Fibroblast of skin of left biceps (primary cell): ENCODE measurements at places on chromosomes 16 and 17.
A peak's percentile ranks its signal among the peaks of the same experiment; 100 is the strongest.

GRCh38 chr16:87575027-87575804 lies 27.1 kb upstream of the JPH3 start:
- no peak for DNase-seq

- no peak for DNase-seq
Observed at GRCh38 chr16:3317315-3317999, 12.2 kb downstream of the ZNF75A start.

DNA sequence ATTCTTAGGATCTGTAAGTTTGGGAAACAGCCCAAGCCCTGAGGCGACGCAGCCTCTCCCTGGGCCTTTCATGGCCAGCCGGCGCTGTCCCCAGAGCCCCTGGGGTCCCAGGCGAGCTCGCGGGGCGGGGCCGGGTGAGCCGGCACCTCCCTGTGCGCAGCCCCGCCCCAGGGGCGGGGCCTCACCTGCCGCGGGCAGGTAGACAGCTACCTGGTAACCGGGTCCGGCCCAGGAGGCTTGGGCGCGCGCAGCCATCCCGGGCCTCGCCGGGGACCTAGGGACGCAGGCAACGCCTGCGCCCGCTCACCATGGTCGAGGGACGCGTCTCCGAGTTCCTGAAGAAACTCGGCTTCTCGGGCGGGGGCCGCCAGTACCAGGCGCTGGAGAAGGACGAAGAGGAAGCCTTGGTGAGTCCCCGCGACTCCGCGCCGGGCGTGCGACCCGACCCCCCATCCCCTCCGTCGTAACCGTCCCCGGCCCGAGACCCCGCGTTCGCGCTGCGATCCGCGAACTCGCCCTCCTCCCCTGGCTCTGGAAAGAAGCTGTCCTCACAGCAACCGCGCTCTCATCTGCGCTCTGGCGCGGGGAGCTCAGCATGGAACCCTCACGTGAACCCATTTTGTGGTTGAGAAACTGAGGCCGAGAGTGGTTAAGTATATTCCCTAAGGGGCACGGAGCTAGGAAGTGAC lies at the start of gene ATP2C2:
Gene ATP2C2 (plus strand): TSS at position 231 of the 689 bp plus-strand sequence. CDS start 78 bp downstream, at position 309.
- DNase-seq: no peak

GRCh38 chr16:27579087-27579980 lies 29.4 kb downstream of the KATNIP start:
- peak; percentile 12 for DNase-seq

DNA sequence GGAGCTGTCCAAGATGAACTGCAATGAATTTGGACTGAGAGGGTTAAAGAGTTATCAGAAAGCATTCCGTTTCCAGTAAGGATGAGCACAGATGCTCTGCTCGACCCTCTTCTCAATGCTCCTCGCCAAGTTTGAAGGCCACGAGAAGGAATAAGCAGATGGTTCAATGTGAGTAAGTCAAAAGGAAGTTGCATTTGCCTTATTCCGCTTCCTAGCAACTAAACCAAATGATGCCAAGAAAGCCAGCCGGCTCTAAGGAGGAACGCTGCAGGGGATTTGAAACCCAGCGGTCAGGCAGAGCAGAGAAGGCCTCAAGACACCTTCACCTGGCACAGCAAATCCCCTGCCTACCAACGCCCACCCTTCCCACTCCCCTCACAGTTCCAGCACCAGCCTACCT lies 52.1 kb upstream of the CNEP1R1 start:
- no peak for DNase-seq

- DNase-seq: no peak
Observed at GRCh38 chr16:72995151-72995881, 52.6 kb downstream of the ZFHX3 start.

DNA sequence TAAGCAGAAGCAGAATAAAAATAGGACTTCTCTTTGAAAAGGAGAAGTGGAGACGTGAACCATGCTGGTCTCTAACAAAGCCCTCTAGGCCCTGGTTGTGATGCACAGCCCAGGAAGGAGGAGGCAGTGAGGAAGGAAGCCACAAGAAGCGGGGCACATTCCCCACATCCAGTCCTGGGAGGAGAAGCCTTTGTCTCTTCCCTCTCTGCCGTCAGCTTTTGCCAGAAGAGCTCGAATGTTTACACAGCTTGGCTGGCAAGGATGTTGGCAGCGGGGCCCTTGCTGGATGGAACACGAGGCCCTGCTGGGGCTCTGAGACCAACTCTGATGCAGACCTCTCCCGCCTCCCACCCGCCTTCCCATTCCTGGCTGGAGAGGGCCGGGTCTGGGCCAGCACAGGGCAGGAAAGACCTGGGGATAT lies 91.3 kb downstream of the MAF start:
- DNase-seq: no peak

- DNase-seq: no peak
Observed at GRCh38 chr17:82053556-82054263, 2.0 kb downstream of the GPS1 start.

DNA sequence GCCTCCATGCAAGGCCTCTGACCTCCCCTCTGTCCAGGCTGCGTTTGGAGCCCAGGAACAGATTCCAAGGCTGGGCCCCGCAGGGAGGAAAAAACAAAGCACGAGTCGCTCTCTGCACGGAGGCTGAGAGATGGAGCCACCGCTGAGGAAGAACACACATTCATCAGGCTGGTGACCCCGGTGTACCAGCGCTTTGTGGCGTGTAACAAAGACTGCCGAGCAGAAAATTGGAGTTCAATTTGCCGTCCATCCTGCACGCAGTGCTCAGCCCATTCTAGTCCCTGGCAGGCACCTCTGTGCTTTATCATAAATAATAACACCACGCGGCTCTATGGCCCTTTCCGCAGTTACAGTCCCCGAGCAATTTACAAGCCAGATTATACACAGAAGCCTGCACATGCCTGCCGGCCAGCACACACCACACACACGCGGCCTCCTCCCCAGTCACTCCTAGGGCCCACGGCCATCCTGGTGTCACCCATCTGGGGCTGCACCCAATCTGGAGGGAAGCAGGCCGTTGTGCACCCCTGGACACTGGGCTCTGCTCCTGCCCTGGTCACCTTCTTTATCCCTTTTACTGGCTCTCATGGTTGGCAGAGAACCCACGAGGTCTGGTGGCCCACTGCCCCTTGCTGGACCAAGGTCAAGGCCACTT lies 124.4 kb downstream of the SDK2 start:
- no peak for DNase-seq

DNA sequence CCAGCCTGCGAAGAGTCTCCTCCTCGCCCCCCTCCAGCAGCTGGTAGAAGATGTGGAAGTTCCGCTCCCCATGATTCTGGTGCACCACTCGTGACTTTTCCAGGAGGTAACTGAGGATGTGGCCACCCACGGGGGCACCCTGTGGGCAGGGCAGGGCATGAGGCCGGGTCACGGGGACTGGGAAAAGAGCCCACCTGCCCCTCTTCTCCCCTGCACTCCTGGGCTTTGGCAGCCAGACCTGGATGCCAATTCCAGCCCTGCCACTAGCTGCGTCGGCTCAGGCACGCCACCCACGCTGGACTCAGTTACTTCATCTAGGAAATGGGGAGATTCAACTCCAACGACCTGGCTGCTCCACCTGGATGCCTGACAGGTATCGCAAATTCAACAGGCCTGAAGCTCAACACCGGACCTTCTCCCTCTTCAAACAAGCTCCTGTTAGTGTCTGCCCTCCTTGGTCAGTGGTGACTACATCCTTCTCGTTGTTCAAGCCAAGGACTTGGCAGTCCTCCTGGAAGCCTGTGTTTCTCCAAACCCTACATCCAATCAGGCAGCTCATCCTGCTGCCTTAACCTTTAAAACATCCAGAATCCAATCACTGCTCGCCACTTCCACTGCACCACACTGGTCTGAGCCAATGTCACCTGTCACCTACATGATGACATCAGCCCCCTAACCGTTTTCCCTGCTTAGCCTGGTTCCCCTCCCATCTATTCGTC lies 11.6 kb downstream of the MYO1C start:
- DNase-seq: no peak

DNA sequence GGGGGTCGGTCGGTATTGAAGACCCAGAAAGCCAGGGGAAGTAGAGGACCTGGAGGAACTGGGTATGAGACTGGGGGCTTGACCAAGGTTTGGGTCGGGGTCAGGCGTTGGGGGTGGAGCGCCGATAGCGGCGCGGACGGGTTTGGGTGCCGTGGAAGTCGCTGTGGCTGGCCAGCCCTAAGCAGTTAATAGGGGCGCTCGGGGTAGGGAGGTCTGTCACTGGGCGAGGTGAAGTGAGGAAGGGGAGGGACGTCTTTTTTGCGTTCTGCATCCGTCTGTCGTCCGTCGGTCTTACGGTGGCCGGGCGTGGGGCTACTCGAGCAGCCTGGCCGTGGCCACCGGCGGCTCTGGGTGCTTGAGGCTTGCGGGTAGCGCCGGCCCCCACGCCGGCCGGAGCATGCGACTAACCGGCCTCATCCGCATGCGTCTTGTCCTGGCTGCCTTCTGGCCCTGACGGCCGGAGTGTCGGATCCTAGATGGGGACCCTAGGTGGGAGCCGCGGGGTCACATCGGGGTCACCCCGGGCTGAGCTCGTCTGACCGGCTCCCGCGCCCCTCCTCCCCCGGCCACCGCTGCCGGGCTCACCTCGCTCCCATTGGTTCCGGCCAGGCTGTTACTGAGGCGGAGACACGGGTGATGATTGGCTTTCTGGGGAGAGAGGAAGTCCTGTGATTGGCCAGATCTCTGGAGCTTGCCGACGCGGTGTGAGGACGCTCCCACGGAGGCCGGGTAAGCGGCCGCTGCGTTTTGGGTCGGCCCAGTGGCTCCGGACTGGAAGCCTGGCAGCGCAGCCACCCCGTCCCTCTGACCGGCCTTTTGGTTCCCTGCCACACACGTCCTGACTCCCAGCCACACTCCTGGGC lies 10.3 kb upstream of the TMEM88 start:
- peak; percentile 74 for DNase-seq

DNA sequence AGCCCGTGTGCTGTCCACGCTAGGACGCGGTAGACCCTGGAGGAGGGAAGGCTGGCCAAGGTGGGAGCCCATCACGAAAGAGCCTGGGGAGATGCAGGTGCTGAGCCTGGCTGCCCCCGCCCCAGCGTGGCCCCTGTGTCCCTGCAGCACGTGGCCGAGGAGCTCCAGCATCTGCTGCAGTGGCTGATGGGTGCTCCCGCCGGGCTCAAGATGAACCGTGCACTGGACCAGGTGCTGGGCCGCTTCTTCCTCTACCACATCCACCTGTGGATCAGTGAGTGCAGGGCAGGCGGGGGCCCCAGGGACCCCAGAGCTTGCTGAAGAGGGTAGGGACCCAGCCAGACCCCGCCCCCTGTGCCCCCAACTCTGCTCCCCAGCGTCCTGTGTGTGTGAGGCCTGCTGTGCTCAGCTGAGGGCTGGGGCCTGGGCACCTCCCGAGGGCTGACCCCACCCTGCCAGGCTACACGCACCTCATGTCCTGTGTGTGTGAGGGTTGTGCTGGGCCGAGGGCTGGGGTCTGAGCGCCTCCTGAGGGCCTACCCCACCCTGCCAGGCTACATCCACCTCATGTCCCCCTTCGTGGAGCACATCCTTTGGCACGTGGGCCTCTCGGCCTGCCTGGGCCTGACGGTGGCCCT lies 8.6 kb downstream of the PIGQ start:
- DNase-seq: no peak

DNA sequence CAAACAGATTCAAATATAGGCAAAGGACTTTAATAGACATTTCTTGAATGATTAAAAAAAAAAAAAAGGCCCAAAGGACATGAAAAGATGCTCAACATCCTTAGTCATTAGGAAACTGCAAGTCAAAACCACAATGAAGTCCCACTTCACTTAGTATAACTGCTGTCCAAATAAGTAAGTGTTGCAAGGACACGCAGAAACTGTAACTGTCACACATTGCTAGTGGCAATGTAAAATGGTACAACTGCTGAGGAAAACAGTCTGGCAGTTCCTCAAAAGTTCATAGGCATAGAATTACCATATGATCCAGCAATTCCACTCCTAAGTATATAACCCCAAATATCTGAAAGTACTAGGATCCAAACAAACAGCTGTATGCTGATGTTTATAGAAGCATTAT lies 112.7 kb downstream of the BRIP1 start:
- no peak for DNase-seq

DNA sequence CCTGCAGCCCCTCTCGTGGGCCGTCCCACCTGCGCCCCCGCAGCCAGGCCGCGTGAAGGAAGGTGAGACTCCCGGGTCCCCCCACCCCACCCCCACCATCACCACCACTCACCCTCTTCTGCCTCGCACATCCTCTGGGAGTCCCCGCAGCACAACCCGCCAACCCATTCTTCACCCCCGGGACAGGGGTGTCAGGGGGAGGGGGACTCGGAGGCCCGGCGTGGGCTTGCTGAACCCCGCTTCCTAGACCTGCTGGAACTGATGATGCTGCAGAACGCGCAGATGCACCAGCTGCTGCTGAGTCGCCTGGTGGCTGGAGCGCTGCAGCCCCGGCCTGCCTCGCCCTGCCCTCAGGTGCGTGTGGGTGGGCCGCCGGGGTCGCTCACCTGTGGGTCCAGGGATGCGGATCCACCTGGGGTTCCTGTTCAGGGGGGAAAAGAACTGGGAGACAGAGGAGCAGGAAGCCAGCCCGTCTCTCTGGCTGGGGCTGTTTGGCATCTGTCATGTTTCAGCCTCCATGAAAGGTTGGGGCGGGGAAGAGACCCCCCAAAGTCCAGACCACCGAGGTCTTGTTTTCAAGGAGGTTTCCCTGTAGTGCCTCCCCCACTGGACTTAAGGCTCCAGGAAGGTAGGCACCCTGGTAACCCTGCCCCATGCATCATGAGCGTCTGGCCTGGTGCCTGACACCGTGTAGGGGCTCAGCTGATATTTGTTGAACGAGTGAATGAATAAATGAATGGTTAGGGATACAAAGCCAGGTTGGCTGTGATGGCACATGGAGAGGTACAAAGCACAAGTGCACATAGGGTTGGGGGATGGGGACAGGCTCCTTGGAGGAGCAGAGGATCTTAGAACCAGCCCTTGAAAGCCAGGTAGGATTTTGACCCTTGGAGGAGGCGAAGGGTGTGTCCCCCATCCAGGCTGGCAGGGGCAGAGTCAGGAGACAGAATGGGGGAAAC lies 849 bp downstream of the PRR29 start:
- no peak for DNase-seq

GRCh38 chr17:40816569-40816968 lies 5.8 kb downstream of the KRT10 start:
- DNase-seq: no peak

DNA sequence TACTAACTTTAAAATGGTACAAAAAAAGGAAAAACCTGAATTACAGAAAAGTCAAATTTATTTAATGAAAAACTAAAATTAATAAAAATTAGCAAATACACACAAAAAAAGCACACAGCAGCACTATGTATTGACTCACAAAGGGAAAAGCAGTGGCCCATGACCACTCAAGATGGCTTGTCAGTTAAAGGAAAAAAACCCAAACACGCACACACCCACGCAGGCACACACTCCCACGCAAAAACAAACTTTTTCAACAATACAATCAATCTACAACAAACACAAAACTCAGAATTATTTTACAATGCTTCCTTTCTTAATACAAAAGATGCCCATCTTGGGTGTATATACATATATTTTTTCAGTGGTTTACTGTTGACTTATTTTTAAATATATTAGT lies 24.2 kb downstream of the SIAH1 start:
- DNase-seq: no peak

GRCh38 chr16:54493594-54493993 lies 207.0 kb upstream of the IRX3 start:
- DNase-seq: no peak

DNA sequence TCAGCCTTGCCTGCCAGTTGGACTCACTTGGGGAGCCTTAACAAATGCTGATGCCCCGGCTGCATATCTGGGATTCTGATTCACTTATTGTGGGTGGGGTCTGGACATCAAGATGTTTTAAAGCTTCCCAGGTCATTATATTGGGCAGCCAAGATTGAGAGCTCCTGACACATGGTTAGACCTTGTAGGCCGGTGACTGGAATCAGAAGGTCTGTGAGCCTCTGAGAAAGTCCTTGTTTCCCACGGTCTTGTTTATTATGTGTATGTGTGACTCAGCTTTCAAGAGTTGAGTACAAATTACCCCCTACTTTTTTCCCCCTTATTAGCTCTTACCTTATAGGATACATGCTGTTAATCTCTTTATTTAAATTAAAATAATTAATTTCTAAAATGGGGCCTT lies 103.5 kb downstream of the ABCC1 start:
- no peak for DNase-seq
